Neural progenitor cell (in vitro differentiated cells): ENCODE measurements at places on chromosomes 3 and 15. TPM values are rescaled to one million over a fixed set of nuclear protein-coding genes. Genes with fewer than 3 reads are reported as not detected.

Gene PAK6
- 0.90 TPM in 1 of 2 replicates, not detected in the other for total RNA-seq

GRCh38 chr3:72996473-72997333, at the start of gene PPP4R2:
Gene PPP4R2 (plus strand): TSS chr3:72996811. CDS start chr3:72997038, 227 bp downstream.
- DNase-seq: peak; percentile 95

Gene CLDN1
- 0.24 and 0.34 TPM in 2 replicates for total RNA-seq

DNA sequence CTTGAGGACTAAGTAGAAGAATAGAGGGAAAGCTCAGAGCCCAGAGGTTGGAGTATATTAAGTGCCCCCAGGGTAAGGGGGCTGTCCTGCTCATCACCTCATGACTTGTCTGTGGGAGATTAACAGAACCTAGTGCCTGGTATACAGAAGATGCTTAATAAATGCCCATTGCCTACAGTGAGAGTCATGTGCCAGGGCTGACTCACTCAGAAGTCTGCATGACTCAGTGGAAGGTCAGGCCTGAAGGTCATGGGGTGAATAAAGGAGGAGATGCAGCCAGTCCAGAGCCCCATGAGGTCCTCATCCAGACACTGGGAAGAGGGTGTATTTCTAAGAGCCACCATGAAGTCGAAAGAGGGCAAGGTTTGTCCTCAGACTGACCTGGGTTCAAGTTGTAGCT, 62.5 kb upstream of the TLE3 start:
- no peak for DNase-seq

- peak; percentile 28 for DNase-seq
Measured at GRCh38 chr3:77524463-77524862, 484.6 kb downstream of the ROBO2 start.

GRCh38 chr3:69809076-69809835, 70.0 kb downstream of the MITF start:
- DNase-seq: no peak

Gene LRRN1
- 57.9 and 68.8 TPM in 2 replicates for total RNA-seq

Gene ITIH1
- total RNA-seq: not detected in 2 replicates

GRCh38 chr3:24259901-24260512, 234.6 kb downstream of the THRB start:
- no peak for DNase-seq

DNA sequence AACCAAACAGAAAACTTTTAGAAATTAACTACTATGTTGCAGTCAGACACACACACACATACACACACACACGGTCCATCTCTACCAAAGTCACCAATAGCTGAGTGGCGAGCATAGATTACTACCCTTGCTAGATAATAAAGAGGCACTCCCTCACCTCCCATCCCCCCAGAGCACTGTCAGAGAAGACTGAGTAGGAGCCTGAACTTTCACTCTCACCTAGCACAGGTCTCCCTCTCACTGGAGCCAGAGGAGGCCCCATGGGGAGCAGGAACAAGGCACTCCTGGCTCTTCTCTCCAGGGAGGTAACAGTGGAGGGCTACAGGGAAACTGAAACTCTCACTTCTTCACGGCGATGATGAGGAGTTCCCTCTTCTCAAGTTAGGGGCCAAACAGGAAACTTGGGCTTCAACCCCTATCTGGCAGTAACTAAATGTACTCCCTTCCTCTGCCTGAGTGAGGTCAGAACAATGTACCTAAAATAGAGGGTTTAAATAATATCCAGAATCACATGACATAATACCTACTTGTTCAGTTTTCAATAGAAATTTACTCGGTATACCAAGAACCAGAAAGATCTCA, 975.3 kb upstream of the GBE1 start:
- DNase-seq: no peak

DNA sequence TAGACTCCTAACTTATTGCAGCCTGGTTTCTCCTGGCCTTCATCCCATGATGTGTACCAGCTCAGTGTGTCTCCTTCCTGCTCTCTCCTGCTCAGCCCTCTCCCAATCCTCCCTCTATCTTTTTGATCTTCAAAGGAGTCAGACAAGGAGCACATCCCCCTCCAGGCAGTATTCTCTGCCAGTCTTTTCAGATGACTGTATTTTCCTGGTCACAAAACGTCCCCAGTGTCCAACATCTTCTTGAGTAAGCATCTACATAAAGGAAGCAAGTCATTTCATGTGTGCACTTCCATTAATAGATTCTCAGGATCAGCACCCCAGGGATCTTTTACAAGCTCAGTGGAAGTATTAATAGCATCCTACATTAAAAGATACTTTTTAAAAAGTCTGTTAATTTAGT, 148.9 kb upstream of the THBS1 start:
- DNase-seq: no peak

Gene MUC4
- total RNA-seq: 0.53 TPM in 1 of 2 replicates, not detected in the other

Gene SFMBT1
- total RNA-seq: 18.5 and 22.7 TPM in 2 replicates

- DNase-seq: no peak
Measured at GRCh38 chr3:98980915-98981596, 79.6 kb upstream of the DCBLD2 start.

Gene LNP1
- 17.9 and 26.5 TPM in 2 replicates for total RNA-seq

DNA sequence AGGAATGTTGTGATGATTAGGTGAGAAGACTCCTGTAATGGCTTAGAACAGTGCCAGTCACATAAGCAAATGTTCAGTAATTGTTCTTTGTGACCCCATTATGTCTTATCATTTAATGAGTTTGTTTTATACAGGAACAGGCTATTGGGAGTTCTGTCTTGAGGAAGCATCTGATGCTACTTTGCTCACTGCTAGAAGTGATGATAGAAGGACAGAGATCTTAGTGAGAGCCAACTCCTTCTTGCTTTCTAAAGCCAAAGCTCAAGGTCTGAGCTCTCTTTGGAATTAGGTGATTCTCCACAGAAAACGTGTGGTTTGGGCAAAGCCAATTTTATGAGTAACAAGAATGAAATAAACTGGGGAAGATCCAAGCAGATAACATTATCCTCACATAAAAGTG, 214.8 kb downstream of the LRTM1 start:
- no peak for DNase-seq

- no peak for DNase-seq
Measured at GRCh38 chr3:156140001-156140595, 19.7 kb downstream of the KCNAB1 start.

GRCh38 chr3:42165211-42165610, 74.1 kb downstream of the TRAK1 start:
- no peak for DNase-seq

DNA sequence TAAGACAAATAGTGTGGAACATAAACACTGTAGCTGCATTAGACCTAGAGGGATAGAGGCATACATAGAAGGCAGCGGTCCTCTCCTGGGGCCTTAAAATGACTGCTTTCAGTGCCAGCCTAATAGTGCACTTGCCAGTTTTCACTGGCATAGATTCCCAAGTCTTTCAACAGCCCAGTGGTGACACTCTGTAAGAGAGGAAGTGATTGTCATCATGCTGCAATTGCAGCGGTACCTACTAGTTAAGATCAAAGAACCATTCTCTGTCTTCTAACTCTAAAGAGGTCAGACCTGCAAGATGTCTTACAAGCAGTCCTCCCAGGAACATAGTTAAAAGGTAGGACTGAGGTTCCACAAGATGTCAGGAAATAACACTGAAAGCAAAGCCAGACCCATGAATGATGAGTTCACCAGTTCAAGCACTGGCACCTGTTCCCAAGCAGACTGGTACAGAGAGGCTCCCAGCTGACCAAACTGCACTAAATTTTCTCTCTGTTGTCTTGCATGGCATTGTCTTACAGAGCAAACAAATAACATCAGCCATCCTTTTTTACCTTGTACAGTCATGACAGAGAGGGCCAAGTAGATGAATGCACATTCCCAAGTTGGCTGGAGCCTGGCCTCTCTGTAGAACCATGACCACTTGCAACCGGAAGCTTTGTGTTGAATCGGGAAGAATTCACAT, 100.5 kb upstream of the SKOR1 start:
- DNase-seq: no peak

GRCh38 chr3:37498126-37499039, 324.0 kb upstream of the LRRFIP2 start:
- DNase-seq: no peak

DNA sequence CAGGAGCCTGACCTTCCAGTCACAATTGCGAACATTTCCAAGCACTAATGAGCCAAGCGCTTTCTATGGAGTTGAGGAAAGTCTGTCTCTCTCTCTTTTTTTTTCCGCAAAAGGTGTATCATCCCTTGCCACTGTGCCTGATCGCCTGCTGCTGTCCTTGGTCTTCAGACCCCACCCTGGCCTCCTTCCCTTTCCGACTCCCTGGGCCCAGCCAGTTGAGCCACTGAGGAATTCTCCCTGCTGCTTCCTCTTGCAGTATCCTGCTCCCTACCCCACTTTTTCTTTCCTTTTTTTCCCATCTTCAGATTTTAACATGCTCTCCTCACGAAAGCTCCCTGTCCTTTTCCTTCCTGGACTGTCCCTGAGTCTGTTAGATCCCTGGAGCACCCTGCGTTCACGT, 396.5 kb upstream of the C2CD4B start:
- DNase-seq: no peak

DNA sequence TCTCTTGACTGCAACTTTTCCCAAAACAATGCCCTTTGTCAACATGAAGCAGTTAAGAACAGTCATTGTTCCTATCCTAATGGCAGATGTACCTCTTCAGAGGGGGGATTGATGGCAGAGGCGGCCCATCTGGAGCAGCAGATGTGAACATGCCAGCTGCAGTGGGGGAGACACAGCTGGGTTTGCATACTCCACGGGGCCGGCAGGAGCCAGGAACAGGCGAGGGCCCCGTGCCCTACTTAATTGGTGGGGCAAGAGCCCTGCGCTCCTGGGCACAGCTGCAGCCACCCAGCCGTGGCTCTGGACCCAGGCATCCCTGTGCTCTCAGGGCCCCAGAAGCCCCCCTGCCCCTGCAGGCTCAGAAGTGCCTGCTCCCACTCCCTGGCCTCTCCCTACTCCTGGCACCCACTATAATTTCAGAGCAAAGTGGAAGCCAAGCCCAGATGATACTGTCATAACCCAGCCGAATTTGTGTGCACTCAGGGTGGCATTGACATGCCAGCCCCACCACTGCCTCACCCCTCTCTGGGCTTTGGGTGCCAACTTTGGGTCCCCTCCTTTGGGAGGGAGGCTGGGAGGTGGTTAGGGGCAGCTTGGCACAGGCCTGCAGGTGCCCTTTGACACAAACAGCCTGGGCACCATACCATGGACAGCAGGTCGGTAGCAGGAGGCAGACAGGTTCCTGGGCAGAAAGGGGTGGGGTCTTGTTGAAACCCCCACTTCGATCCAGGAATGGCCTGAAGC, 34.6 kb downstream of the ROPN1B start:
- DNase-seq: no peak

DNA sequence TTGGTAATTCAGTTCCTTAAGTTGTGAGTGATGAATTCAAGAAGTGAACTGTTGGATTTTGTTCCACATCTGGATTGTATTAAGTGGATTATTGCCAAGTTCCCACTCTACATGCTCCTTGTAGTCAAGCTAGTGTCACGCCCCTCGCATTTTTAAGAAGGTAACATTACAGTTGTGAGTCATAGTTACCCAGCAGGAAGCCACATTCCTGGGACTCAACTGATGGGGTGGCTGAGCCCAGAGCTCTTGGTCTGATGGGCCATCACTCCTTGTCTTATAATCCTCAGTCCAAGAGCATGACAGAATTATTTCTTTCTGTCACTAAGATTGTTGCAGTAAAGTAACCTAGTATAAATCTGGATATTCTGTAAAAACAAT, 102.7 kb downstream of the PTPRG start:
- DNase-seq: peak; percentile 23

DNA sequence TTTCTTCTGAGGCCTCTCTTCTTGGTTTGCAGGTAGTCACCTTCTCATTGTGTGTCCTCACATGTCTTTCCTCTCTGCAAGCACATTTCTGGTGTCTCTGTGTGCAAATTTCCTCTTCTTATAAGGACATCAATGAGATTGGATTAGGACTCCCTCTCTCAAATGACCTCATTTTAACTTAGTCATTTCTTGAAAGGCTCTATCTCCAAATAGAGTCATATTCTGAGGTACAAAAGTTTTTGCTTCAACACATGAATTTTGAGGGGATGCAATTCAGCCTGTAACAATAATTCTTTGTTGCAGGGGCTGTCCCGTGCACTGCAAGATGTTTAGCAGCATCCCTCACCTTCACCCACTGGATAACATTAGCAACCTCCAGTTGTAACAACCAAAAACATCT, 115.0 kb upstream of the DCBLD2 start:
- DNase-seq: no peak

GRCh38 chr3:183502237-183503181, 53.0 kb downstream of the KLHL6 start:
- DNase-seq: no peak

DNA sequence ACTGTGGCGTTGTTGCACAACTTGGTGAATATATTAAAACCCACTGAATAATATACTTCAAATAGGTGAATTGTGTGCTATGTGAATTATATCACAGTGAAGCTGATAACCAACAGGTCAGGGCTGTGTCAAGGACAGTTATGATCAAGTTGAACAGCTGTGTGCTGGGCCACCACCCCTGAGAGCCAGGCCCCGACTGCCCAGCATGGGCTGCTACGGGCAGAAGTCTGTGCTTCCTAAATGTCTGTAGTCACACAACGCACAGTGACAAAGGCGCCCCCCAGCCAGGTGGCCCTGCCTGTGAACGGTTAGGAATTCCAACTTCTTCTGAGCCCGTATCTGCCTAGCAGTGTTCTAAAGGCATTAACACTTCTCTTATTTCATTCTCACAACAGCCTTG, 32.8 kb downstream of the TKT start:
- DNase-seq: no peak

DNA sequence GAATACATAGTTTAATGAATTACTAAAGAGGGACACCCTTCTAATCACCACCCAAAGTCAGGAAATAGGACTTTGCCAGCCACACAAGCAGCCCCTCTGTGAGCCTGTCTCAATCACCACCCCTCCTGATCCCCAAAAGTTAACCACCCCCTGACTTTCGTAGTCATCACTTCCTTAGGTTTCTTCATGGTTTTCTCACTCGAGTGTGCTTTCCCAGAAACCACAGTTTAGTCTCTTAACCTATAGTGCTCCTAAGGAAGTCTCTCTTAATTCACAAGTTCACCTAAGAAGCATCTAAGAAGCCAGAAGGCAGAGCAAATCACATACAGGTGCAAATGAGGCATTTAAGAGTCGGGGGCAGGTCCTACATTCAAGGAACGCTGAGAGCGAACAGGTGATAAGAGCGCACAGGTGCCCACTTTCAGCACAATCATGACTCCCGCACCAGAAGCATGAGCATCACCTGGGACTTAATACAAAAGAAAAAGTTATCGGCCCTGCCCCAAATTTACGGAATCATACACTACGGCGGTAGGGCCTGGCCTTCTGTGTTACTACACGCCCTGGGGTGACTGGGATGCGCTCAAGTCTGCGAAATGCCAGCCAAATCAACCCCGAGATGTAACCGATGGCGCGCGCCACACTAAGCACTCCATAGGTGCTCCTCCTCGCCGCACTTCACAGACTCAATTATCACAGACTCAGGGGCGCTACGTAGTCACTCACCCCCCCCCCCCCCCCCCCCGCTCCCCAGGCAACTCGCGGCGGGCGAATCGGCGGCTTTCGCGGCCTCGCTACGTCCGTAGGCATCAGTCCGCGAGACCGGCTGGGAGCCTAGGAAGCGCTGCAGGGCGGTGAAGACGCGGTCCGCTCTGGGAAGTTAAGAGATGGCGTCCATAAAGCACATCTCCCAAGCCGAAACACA, 815 bp downstream of the ULK4 start:
- peak; percentile 80 for DNase-seq

GRCh38 chr15:41577863-41578735, 19.1 kb downstream of the TYRO3 start:
- no peak for DNase-seq

Gene HACL1
- total RNA-seq: 38.8 and 48.6 TPM in 2 replicates

GRCh38 chr3:5585085-5585484, 397.6 kb downstream of the EDEM1 start:
- DNase-seq: no peak
